ENCODE measurements at places on chromosomes 2 and 18.
A peak's percentile ranks its signal among the peaks of the same experiment; 100 is the strongest.

DNA sequence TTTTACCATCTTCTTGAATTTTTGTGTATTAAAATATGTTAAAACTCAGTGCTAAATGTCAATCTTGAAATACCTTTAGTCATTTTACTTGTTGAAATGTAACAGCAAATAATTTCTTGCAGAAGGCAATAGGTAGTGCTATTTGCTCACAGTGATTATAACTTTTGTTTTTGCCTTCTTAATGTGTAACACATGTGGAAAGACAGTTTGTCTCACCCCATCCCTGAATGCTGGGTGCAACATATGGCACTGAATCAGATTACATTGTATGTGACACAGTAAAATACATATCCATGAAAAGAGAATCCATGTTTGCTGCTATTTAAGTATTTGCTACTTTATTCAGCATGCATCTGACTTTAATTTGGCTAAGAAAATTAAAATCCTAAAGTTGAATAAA lies 35.3 kb downstream of the FRZB start:
- DNase-seq = no peak

DNA sequence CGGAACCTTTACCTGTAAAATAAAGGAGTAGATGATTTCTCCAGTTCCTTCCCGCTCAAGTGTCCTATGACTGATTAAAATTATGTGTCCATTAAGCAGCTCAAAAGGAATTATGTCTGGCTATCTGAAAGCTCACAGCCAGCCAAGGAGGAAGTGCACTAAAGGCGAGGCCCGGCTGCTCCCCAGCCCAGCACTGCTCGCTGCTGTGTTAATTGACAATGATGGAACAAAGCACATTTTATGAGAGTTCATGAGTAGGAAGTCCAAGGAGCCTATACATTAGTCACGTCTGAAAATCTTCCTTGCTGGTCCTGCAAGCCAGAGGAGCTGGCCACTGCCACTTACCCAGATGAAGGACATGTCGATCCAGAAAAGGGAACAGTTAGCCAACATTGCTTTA lies 14.3 kb downstream of the TTC32 start:
- DNase-seq = no peak

DNA sequence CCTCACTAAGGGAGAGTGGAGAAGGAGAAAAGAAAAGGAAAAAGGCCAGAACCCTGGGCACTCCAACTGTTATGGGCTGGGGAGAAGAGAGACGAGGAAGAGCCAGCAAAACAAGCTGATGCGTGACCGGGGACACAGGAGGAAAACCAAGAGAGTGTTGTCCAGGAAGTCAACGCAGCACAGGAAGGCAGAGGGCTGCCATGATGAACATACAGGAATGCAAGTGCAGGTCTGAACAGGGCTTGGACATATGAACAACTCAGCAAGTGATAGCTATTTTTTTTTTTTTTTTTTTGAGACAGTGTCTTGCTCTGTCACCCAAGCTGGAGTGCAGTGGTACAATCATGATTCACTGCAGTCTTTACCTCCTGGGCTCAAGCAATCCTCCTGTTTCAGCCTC lies 28.4 kb downstream of the SIX3 start:
- no peak for DNase-seq

DNA sequence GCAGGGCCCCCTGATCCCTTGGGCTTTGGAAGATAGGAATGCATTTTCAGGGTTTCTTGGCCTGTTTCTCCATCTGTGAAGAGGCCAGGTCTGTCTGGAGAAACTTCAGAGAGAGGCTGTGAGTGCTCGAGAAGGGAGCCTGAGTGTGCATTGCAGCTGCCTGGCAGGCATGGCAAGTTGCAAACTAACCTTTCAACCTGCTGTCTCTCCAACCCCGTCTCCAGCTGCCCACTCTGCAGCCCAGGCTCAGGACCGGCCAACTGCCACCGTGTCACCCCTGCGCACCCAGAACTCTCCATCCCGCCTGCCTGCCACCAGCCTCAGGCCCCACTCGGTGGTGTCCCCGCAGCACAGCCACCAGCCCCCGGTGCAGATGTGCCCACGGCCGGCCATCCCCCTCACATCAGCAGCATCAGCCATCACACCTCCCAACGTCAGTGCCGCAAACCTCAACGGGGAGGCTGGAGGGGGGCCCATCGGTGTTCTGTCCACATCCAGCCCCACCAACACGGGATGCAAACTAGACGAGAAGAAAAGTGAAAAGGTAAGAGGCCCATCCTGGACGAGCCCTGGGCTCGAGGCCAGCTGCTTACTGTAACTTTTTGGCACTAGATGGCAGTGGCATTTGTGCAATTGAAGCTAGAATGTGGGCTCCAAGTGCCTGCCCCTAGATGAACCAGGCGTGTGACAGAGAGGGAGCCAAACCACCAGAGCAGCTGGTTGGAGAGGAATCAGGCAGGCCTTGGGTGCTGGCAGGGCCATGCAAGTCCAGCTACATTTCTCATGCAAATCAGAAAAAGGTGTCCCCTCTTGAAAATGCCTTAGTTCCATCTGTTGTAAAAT lies 164.6 kb downstream of the SEPTIN10 start:
- DNase-seq = peak; percentile 49

DNA sequence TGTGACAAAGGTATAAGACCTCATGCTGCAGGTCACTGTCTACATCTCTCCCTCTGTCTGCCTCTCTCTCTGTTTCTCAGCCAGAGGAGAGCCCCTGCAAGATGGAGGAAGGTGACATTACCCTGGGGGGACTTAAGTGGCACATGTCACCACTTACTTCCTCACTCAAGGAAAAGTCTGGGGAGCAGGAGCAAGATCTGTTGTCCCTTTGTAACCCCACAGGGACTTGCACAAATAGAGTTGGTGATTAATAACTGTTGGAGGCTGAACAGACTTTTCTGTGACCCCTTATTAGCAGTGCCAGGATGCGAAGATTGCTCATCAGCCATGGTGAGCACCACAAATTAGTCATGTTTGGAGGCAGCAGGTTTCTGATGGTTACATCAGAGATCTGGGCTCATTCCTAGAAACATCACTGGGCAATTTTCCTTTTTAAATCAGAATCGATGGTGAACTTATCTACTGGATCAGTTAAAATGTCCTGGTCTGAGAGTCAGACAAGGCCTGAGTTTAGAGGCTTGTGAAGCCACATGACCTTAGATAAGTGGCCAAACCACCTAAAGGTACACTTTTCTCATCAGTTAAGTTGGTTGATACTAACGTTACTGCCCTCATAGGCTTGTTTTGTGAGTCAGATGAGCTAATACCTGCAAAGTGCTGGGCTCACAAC lies 81.2 kb upstream of the LTBP1 start:
- DNase-seq = no peak

GRCh38 chr2:168552450-168552856 lies 96.4 kb downstream of the CERS6 start:
- no peak for DNase-seq

DNA sequence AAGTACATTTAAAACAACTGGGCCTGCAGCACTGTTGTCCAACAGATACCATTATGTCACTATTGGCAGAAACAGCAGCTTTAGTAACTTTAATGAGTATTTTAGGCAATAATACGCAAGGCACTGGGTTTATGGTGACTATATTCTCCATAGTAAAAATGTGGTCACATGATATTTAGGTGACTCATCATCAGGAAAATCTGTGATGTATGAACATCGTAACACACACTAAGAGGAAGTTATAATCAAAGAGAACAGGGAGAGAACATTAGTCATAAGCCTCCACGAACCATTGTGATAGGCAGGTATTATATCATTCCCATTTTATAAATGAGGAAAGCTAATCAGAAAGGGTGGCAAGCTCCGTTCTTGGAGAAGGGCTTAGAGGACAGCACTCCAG lies 36.9 kb downstream of the RAPH1 start:
- no peak for DNase-seq

- no peak for DNase-seq
Measured at GRCh38 chr18:53639687-53640086, 584.8 kb downstream of the MBD2 start.

DNA sequence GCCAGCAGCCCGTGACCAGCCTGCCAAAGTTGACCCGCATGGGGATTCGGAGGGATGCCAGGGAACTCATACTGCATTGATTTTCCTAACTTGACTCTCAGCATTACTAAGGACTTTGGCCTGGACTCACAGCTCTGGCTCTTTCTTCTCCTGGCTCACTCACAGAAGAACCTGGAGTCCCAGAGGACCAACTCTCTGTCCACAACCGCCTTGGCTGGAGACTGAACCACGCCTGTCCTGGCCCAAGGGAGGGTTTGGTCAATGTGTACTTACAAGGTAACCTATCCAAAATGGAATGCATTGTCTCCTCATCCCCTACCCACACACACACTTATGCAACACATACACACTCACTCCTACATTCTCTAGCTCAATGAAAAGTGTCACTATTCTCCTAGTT lies 135.6 kb upstream of the KLHL29 start:
- no peak for DNase-seq

DNA sequence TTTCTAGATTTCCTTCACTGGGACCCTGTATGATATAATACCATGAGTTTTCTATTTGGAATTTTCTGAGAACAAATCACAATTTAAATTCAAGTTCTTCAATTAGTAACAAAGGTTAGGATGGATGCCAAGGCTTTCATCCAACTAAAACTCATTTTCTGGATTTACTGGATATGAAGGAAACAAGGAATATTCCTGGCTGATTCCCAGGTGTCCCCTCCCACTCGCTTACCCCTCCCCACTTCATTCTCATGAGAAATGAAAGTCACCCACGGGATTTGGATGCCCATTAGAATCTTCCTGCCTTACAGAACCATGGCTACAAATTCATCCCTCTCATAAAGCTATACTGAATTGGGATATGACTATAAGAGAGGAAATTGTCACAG lies 40.0 kb downstream of the RNU4ATAC start:
- DNase-seq = no peak

Data from dorsolateral prefrontal cortex (tissue), 122 donors.